ENCODE measurements at places on chromosomes 6 and 20.

GRCh38 chr6:53926505-53926904, 131.7 kb downstream of the LRRC1 start:
- no peak for DNase-seq

DNA sequence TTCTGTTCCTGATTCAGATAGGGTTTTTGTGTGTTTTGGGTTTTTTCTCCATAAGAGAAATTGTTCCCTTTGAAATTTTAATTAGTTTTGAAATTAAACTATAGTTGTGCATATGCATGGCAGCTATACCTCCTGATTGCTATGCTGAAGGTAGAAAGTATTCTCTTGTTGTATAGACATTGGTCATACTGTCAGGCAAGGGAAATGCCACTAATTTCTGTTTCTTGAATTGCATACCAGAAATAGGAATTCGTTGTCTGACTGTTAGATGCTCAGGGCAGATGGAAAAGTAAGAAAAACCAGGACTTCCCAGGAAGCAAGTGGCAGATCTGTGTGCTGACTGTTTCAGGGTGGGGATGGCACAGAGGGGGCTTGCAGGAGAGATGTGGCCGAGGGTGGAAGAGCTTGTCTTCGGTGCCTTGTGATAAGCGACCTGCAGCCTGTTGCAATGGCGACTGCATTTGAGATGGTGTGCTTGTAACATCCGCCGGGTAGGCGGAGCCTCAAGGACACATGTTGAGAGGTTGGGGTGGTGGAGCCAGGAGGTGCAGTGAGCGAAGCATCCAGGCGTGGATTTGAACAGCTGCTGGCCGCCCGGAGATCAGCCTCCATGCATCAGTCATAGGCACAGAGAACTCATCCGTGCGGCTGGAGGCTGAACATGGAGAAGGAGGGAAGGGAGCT, 42.8 kb downstream of the RREB1 start:
- DNase-seq: no peak

DNA sequence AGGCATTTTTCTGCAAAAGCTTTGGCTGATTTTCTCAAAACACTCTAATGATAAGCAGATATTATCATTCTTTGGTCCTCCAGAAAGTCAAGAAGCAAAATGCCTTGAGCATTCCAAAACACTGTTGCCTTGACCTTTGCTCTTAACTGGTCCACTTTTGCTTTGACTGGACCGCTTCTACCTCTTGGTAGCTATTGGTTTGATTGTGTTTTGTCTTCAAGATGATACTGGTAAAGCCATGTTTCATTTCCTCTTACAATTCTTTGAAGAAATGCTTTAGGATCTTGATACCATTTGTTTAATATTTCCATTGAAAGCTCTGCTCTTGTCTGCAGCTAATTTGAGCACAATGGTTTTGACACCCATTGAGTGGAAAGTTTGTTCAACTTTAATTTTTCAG, 35.6 kb upstream of the SDHAF4 start:
- DNase-seq: no peak

DNA sequence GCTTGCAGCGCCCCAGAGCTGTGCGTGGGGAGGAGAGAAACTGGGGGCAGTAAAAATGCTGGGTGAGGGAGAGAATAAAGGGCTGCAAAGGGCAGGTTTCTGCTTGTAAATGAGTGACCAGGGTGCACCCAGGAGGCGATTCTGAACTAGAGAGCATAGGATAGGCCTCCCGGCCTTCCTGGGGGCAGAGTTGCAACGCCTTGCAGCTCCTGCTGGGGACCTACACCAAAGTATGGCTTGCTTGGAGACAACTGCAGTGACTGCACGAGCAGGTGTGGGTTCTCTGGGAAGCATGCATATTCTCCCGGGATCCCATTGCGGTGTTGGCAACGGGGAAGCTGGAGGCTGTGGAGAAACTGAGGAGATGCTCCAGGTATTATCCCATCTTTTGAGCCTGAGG, 111.6 kb upstream of the SPACA1 start:
- no peak for DNase-seq

- DNase-seq: no peak
Measured at GRCh38 chr6:27811451-27811772, 100.8 kb downstream of the OR2B2 start.

Measured in anterior cingulate cortex (tissue), 58 donors.